ENCODE measurements at places on chromosomes 6 and 20. TPM values are rescaled to one million over a fixed set of nuclear protein-coding genes. Genes with fewer than 3 reads are reported as not detected.

The DDX43 gene
- 0.15 TPM for total RNA-seq

The CCN5 gene
- total RNA-seq: 533 TPM

The TRIM27 gene
- 54.9 TPM for total RNA-seq

The RBBP8NL gene
- not detected for total RNA-seq

The AURKA gene
- total RNA-seq: 1.9 TPM

The PRSS35 gene
- 1.9 TPM for total RNA-seq

The PRL gene
- total RNA-seq: not detected

The BCL2L1 gene
- total RNA-seq: 59.4 TPM

The TULP4 gene
- 87.7 TPM for total RNA-seq

The DPM1 gene
- 54.3 TPM for total RNA-seq

The ENPP3 gene
- total RNA-seq: not detected

The SLC12A5 gene
- under 0.01 TPM for total RNA-seq

The LAMA2 gene
- 86.1 TPM for total RNA-seq

All from smooth muscle cell of the coronary artery (primary cell).